CD8-positive, alpha-beta memory T cell (primary cell): ENCODE measurements at places on chromosomes 13 and 19. TPM values are rescaled to one million over a fixed set of nuclear protein-coding genes. Genes with fewer than 3 reads are reported as not detected.

ERCC2 gene
- 23.9 TPM for total RNA-seq

DNA sequence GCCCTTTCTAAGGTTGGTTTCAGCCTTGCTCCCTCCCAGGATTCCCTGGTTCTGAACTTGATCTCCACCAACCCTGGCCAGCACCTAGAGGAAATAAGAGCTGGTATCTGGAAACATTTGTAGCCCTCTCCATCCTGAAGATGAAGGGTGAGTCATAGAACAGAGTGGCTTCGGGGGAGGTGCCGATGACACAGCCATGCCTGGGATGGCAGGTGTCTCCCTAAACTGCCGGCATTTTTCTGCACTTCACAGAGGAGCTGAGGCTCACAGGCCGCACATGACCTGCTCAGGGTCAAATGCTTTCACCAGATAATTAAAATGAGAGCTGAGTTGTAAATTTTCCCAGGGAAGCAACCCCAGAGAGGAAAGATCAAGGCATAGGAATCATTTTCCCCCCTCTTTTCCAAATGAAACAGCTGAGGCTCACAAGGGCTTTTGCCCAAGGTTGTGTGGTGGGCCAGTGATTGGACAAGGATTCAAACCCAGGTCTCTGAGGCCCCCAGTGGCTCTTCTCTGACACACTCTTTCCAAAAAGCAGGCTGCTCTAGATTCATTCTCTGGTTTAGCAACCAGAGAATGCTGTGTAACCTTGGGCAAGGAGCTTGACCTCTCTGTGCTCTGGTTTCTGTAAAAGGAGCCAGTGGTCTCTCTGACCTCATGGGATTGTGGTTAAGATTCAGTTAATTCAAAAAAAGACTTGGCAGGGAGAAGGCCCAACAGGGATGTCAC, 1.2 kb upstream of the SLC25A42 start:
- H3K27me3 ChIP-seq = no peaks in the 10 kb centered on the region
- peak overlapping the region; percentile 65 for H3K27ac ChIP-seq
- H3K4me3 ChIP-seq = peak overlapping the region; percentile 87
- no peak for DNase-seq
- H3K36me3 ChIP-seq = no peaks in the 10 kb centered on the region

PROZ gene
- not detected for total RNA-seq

- no peaks in the 10 kb centered on the region for H3K27me3 ChIP-seq
- H3K27ac ChIP-seq = no peak overlapping the region
- no peaks in the 10 kb centered on the region for H3K4me1 ChIP-seq
- H3K4me3 ChIP-seq = no peak overlapping the region
Observed at GRCh38 chr13:29703421-29703820, 107.9 kb upstream of the SLC7A1 start.

MBD3L3 gene
- not detected for total RNA-seq

- no peak overlapping the region for H3K27ac ChIP-seq
- no peak for DNase-seq
- H3K27me3 ChIP-seq = no peaks in the 10 kb centered on the region
- H3K36me3 ChIP-seq = no peaks in the 10 kb centered on the region
- H3K4me1 ChIP-seq = no peaks in the 10 kb centered on the region
Observed at GRCh38 chr13:111973605-111974340, 93.2 kb upstream of the SOX1 start.

GRCh38 chr19:16969135-16969534, 57.5 kb downstream of the CPAMD8 start:
- H3K36me3 ChIP-seq = no peaks in the 10 kb centered on the region
- no peak overlapping the region for H3K4me3 ChIP-seq
- H3K4me1 ChIP-seq = no peaks in the 10 kb centered on the region

FPR2 gene
- not detected for total RNA-seq

MTMR6 gene
- 15.9 TPM for total RNA-seq

GRCh38 chr13:46171217-46171616, 10.8 kb downstream of the LCP1 start:
- H3K4me3 ChIP-seq = peak overlapping the region; percentile 35
- H3K27ac ChIP-seq = peak overlapping the region; percentile 8
- DNase-seq = no peak
- H3K4me1 ChIP-seq = peaks cover 100% of the 10 kb centered on the region
- H3K27me3 ChIP-seq = no peaks in the 10 kb centered on the region

STOML3 gene
- total RNA-seq = not detected

GRCh38 chr13:108527844-108528243, 101.6 kb upstream of the MYO16 start:
- H3K36me3 ChIP-seq = no peaks in the 10 kb centered on the region
- DNase-seq = no peak
- no peaks in the 10 kb centered on the region for H3K4me1 ChIP-seq
- H3K27me3 ChIP-seq = no peaks in the 10 kb centered on the region

DNA sequence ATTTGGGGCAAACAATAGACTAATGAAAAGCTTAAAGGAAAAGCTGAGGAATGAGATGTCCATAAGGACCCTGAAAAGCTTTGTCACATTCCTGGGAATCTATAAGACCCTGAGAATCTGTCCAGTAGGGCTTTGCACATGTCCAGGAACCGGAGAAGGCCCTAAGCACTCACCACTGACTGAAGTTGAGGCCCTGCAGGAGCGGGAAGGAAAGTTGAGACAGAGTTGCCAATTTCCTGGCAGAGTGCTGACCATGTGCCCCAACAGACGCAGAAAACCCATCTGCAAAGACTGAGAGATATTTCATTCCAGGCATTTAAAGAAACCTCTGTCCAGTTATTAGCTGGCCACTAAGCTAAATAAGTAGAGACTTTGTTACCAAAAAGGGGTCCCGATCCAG, 890.5 kb downstream of the UQCRFS1 start:
- DNase-seq = no peak
- no peak overlapping the region for H3K4me3 ChIP-seq
- H3K27me3 ChIP-seq = no peaks in the 10 kb centered on the region
- H3K27ac ChIP-seq = no peak overlapping the region

PLPPR3 gene
- total RNA-seq = not detected

- H3K4me1 ChIP-seq = no peaks in the 10 kb centered on the region
- no peak overlapping the region for H3K27ac ChIP-seq
Observed at GRCh38 chr13:102386461-102386860, 15.4 kb downstream of the FGF14 start.

- H3K4me1 ChIP-seq = peaks cover 13% of the 10 kb centered on the region
- no peak for DNase-seq
- H3K27ac ChIP-seq = peak overlapping the region; percentile 33
- H3K4me3 ChIP-seq = peak overlapping the region; percentile 55
Observed at GRCh38 chr19:41226053-41226873, 7.2 kb downstream of the AXL start.

DNA sequence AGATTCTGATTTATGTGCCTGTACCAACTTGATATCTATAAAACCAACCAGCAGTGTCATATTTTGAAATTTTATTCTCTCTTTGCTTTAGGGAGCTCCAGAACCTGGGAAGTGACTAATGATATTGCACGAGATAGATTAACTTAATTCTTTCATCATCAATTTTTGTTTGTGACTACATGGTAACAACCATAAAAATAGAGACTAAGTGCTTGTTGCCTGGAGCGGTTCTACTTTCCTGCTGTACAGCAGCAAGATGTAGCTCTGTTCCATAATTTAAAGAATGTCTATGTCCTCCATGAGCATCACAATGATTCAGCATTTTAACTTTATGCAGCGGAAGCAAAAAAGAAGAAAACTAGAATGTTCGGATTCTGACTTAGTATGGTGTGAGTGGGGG, 275.6 kb downstream of the KLF5 start:
- H3K4me1 ChIP-seq = no peaks in the 10 kb centered on the region
- no peak overlapping the region for H3K4me3 ChIP-seq
- no peaks in the 10 kb centered on the region for H3K36me3 ChIP-seq
- no peak overlapping the region for H3K27ac ChIP-seq
- no peak for DNase-seq

GRCh38 chr13:114124921-114125320, 7.5 kb downstream of the RASA3 start:
- peak; percentile 87 for DNase-seq
- H3K27ac ChIP-seq = no peak overlapping the region
- H3K27me3 ChIP-seq = no peaks in the 10 kb centered on the region
- H3K4me1 ChIP-seq = peaks cover 93% of the 10 kb centered on the region

DNA sequence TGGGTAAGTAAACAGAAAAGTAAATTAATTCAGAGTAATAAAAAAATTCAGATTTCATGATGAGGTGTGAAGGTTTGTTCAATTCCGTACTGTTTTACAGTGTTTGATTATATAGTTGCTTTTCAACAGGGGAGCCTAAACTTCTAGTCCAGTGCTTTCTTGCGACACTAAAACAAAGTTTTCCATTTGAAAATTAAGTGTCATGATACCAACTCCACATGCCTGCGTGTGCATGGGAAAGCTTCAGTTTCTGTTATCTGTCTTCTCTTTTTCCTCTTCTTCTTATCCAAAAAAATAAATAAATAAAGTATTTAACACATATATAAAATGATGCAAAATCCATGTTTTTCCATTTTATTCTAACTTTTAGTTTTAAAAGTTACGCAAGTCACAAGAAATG, 165.3 kb downstream of the DACH1 start:
- no peak overlapping the region for H3K27ac ChIP-seq
- DNase-seq = no peak
- H3K36me3 ChIP-seq = no peaks in the 10 kb centered on the region
- H3K4me3 ChIP-seq = no peak overlapping the region
- no peaks in the 10 kb centered on the region for H3K27me3 ChIP-seq
- H3K4me1 ChIP-seq = no peaks in the 10 kb centered on the region

WDR88 gene
- total RNA-seq = not detected

ZNF415 gene
- total RNA-seq = 0.66 TPM

GRCh38 chr19:45154064-45154827, 6.5 kb downstream of the NKPD1 start:
- peak overlapping the region; percentile 45 for H3K4me3 ChIP-seq
- DNase-seq = no peak
- peaks cover 6% of the 10 kb centered on the region for H3K27me3 ChIP-seq

ZNF433 gene
- 0.58 TPM for total RNA-seq

ATP4B gene
- not detected for total RNA-seq

GRCh38 chr19:41935760-41936415, 7.6 kb upstream of the ERFL start:
- peaks cover 8% of the 10 kb centered on the region for H3K27me3 ChIP-seq
- no peak overlapping the region for H3K27ac ChIP-seq
- DNase-seq = no peak

GPR12 gene
- total RNA-seq = not detected

DNA sequence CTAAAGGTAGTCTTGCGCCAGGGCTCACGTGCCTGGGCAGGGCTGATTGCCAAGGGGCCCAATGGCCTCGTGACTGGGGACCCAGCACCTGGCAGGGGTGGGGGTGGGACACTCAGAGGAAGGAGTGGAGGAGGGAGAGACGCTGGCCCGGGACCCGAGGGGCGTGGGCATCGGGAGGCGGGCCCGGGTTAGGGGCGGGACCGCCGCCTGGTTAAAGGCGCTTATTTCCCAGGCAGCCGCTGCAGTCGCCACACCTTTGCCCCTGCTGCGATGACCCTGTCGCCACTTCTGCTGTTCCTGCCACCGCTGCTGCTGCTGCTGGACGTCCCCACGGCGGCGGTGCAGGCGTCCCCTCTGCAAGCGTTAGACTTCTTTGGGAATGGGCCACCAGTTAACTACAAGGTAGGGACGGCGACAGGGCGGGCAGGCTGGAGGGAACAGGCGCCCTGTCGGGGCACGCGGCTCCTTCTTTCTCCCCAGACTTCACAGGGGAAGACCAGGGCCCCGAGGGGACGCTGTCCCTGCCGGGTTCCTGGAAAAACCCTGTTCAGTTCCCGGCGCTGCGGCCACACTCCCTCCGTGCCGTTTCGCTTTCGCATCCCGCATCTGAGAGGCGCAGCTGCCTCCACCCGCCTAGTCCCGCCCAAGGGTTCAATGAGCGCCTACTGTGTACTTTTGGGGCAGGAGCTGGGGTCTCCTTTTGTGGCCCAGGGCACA, at the start of gene IFI30:
Gene IFI30 (plus strand): TSS at position 242 of the 717 bp plus-strand sequence. CDS start 29 bp downstream, at position 271.
- no peaks in the 10 kb centered on the region for H3K36me3 ChIP-seq
- peak within 1 kb of the TSS; percentile 44 for H3K27ac ChIP-seq
- H3K4me3 ChIP-seq = peak within 1 kb of the TSS; percentile 84
- H3K4me1 ChIP-seq = peaks cover 9% of the 10 kb centered on the region
- DNase-seq = peak; percentile 52

DNA sequence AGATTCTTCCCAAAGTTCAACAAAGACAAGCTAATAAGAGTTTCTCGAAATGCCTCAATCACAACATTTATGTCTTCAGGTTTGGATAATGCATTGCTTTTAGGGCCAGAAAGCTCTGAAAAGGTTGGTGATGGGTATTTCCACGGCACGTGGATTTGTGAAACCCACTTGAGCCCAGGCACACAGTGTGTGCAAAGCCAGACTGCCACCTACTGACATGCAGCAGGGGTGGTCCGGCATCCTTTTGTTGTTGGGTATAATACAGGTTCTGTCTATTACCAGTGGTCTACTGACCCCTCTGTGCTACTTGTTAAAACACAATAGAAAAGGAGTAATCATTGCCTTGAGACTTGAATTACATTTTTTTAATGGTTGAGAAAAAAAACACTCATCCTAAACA, 225.6 kb downstream of the RAP2A start:
- no peaks in the 10 kb centered on the region for H3K4me1 ChIP-seq
- no peaks in the 10 kb centered on the region for H3K36me3 ChIP-seq
- no peak overlapping the region for H3K4me3 ChIP-seq

CGB8 gene
- not detected for total RNA-seq

ERICH4 gene
- not detected for total RNA-seq

OR10H1 gene
- not detected for total RNA-seq

ZNF626 gene
- total RNA-seq = 9.9 TPM

FOXA3 gene
- 0.62 TPM for total RNA-seq
